ENCODE measurements at places on chromosomes 5 and 9.
A peak's percentile ranks its signal among the peaks of the same experiment; 100 is the strongest.

DNA sequence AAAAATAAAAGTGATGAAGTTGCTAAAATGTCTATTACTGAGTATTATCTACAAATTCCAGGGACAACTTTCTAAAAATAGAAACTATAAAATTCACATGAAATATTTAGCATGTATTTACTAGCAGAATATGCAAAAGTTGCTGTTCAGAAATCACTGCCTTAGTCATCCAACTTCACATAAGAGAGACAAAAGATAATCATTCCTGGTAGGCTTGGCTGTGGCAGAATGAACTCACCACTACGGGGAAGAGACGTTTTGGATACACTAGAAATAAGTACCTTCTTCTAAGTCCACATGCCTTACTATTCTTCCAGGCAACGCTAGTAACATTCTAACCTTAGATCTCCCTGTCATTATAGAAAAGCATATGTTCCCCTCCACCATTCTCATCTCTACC lies 272.2 kb downstream of the BNC2 start:
- no peak for DNase-seq

DNA sequence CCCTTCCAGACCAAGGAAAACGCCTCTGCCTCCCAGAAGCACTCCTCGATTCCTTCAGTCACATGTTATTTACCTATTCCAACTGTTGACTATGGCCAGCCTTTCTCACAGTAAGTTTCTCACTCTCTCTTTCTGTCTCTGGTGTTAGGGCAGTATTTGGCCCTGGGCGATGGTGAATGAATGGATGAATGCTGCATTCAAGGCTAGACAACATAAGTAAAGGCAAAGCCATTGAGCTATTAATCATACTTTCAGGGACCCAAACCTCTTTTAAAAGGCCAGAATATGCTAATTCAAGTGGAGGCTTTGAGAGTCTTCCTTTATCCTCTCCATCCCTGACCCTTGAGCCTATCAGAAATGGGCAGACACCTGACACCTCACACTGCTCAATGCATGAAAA lies 78.5 kb downstream of the SEC61B start:
- no peak for DNase-seq

GRCh38 chr9:93303258-93303771 lies 119.4 kb downstream of the WNK2 start:
- DNase-seq, result no peak

DNA sequence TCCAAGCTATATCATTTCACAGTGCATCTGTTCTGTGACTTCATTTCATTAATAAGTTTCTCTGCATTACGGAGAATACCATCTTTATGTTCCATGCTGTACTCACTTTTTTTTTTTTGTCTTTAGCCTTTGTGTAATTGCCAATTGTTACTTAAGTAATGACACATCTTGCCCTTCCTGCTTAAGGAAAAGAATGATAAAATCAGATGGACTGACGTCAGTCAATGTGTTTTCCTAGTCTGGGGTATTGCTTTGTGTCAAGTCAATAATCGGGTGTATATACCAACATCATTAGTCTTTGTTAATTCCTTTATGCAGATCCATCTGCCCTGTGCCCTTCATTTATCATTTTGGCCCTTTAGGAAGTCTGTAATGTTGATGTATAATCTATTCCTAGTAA lies 133.5 kb downstream of the CD180 start:
- no peak for DNase-seq

- DNase-seq, result no peak
Observed at GRCh38 chr5:177142098-177142611, 8.6 kb downstream of the NSD1 start.

GRCh38 chr9:132818588-132818987 lies 59.5 kb downstream of the AK8 start:
- no peak for DNase-seq

DNA sequence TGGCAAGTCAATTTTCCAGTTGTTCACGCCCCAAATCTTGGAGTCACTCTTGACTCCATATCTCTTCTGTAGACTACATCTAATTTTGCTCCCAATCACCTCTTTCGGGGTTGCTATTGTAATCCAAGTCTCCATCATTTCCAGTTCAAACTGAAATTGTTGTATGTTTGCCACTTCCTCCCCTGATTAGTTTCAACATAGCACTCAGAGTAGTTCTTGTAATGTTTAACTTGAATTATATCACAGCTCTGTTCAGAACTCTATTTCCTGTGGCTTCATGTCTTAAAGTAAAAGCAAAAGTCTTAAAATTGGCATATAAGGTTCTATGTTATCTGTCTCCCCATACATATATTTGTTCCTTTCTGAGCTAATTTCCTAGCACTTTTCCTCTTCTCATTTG lies 348.5 kb upstream of the RIOK2 start:
- DNase-seq, result no peak

- no peak for DNase-seq
Observed at GRCh38 chr9:112043423-112043822, 131.7 kb downstream of the SUSD1 start.

- peak; percentile 21 for DNase-seq
Observed at GRCh38 chr9:117081641-117082317, 333.1 kb downstream of the ASTN2 start.

DNA sequence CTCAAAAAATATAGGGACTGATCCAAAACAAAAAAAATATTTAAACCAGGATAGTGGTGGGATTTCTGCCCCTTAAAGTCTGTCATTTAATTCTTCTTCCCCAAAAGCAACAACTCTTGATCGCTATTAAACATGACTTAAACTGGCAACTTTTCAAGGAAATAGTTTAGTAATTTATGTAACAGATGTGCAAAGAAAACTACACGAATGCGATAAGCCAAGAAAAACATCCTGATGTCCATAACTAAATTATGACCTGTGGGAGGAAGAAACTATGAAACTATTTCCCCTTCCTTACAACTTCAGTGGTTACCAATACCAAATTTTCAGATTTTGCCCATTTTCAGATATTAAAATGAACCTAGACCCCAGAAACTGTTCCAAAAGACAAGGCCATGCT lies 31.5 kb downstream of the CLINT1 start:
- DNase-seq, result no peak

GRCh38 chr5:1762121-1762882 lies 37.3 kb downstream of the MRPL36 start:
- no peak for DNase-seq

DNA sequence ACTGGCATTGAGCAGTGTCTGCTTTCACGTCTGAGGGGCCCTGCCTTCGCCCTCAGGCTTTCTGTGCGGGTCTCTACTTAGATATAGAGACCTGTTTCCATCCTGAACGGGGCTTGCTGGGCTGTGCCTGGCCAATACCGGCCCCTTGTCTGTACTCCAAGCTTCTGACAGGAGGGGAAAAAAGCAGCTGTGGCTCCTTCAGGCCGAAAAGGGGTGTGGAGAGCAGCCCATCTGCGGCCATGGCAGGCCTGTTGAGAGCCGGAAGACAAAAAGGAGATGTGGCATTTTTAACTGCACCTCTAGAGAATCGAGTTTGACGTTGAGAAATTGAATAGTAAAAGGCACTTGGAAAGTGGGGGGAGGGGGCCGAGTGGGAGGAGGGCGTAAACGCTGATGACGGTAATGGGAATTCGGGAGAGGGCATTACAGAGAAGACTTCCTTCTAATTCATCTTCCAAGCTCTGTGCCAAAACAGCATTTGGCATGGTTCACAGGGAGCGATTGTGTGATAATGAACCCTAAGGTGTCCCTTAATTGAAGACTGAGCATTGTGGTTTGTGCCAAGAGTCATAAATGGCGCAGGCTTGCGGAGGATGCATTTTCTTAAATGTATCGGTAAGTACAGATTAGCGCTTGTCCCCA lies 25.1 kb upstream of the PRDM12 start:
- no peak for DNase-seq

- DNase-seq, result no peak
Observed at GRCh38 chr5:96733771-96734500, 71.8 kb downstream of the CAST start.

- no peak for DNase-seq
Observed at GRCh38 chr5:57594436-57594835, 111.8 kb upstream of the ACTBL2 start.

- peak; percentile 89 for DNase-seq
Observed at GRCh38 chr5:173301695-173302545, 26.3 kb downstream of the STC2 start.

DNA sequence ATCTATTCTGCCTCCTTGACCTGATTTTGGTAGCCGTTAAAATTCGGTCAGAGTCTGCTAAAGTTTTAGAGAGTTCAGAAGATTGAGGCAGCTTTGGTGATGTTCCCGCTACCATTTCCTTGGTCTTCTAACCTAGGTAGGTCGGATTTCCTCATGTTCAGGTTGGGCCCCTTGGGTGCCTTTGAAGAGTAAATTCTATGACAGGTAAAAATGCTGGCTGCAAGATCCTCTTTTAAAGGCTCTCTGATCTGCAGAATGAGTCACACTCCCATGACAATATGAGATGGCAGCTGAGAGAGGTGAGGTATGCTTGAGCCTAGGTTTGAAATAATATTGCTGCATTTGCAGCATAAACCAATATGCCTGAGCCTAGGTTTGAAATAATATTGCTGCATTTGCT lies 198.9 kb downstream of the TSSK1B start:
- no peak for DNase-seq

DNA sequence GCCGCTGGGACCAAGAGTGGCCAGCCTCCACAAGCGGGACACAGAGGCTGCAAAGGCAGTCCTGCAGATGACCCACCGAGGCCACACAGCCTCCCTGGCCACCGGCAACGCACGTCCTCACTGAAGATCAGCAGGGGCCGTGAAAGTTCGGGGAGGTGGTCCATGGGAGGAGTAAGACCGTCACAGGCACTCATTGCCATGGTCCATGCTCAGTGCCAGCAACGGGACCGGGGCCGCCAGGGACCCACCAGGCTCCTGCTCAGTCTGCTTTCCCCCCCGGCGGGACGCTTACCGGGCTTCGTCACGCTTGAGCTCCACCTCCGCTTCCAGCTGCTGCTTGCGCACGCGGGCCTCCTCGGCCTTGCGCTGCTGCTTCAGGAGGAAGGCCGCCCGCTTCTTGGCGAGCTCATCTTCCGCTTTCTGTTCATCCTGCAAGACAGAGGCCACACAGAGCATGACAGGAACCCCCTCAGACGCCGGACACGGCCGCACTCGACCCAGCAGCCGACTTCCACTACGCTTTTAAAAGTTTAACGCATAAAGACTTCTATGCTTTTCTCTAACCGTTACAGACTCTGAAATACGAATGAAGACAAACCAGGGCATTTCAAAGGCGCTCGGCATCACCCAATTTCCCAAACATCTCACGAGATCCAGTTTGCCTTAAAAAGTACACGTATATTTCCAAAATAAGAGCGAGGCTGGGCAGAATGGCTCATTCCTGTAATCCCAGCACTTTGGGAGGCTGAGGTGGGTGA lies 88.4 kb downstream of the CAMSAP1 start:
- no peak for DNase-seq

GRCh38 chr9:87324613-87325194 lies 173.0 kb upstream of the DAPK1 start:
- no peak for DNase-seq

DNA sequence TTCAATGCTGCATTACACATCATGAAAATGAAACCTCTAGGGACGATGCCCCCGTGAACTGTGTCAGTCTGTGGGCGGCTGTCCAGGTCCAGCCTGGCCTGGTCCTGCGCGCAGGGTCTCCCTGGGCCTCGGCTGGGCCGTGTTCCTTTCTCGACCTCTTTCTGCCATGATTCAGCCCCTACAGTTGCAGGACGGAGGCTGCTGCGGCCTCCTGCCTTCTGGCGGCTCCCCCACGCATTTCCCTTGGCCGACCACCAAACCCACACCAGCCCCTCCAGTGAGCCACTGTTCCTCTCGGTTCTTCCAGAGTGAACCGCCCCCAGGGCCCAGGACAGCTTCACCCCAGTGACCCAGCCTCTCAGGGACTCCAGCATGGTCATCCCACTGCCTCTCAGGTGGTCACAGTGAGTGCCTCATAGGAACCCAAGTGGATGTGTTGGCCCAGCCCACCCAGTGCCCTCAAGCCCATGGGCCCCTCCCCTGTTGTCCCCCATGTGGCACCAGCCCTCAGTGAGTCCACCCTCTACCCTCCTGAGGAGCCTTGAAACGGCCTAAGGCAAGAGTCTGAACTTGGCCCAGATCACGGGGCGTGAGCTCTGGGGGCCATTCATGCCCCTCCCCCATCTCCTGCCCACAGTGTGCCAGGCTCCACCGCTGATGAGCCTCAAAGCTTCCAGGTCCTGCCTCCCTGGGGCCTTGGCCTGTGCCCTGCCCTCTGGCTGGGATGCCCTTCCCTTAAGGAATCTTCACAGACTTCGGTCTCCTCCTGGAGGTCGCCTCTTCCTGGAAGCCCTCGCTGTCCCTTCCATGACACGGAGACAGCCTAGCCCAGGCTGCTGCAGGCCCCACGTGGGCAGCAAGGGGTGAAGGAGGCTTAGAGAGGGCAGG lies 10.0 kb upstream of the CLIC3 start:
- DNase-seq, result no peak

Data from femur (tissue), 1 donor.